ENCODE measurements at places on chromosomes 11 and 22.

GRCh38 chr11:33696931-33697638, 3.5 kb downstream of the C11orf91 start:
- DNase-seq: no peak

- DNase-seq: no peak
Measured at GRCh38 chr11:133687781-133688180, 155.5 kb upstream of the OPCML start.

GRCh38 chr11:131855320-131855719, 484.9 kb downstream of the NTM start:
- no peak for DNase-seq

DNA sequence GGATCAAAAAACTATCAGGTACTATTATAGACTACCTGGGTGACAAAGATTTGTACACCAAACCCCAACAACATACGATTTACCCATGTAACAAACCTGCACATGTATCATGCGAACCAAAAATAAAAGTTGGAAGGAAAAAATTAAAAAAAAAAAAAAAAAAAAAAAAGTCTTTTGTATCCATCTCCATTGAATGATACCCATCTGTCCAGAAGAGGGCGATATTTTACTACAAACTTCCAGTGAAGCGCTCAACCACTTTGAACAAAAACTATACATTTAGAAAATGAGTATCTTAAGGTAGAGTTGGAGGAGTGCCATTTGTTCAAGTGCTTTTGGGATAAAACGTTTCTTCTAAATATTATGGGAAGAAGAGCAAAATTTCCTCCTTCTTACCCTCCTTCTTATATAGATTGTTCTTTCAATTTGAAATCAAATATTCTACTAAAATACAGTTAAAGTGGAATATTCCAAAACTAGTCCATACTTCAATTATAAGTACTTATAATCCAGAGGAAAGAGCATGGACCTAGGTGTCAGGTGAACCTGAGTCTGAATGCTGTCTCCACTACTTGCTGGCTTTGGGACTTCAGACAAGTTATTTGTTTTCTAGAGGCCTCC, 23.3 kb downstream of the ARL14EP start:
- DNase-seq: no peak

DNA sequence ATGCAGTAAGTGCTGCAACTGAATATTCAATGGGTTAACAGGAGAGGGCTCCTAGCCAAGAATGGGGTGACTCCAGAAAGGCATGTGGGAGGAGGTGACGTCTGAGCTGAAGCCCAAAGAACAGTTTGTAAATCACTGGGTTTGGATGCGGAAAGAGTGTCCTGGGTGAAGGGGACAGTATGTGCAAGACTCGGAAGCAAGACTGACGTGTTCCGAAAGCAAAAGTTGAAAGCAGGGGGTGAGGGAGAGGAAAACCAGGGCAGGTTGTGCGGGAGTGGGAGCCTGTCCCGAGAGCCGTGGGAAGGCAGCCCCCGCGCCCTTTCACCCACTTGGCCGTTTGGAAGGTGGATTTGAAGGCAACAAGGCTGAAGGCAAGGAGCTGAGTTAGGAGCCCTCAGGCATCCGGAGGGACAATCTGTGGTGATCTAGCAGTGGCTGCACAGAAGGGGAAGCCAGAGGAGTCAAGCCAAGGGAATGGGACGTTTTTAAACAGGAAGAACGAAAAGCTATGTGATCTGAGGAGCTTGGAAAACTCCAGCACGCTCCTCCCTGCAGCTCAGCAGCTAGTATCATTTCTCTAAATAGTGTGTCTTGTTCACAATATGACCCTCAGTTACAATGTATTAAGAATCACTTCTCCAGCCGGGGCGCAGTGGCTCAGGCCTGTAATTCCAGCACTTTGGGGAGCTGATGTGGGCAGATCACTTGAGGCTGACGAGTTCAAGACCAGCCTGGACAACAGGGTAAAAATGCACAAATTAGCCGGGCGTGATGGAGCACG, 7.7 kb downstream of the SLC25A18 start:
- peak; percentile 85 for DNase-seq

DNA sequence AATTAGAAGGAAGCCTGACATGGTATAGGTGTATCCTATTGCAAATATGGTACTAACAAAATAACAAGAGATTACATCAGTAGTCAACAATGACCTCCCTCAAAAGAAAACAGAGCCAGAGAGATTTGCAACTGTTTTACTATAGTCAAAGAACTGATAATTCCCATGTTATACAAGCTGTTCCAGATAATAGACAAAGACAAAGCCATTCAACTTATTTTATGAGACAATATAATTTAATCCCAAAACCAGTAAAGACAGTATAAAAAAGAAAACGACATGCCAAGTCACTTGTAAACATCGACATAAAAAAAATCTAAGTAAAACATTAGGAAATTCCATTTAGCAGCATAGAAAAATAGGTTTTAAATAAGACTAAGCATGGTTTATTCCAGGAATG, 65.2 kb downstream of the PIWIL4 start:
- DNase-seq: no peak

GRCh38 chr11:67309661-67310061, 6.3 kb downstream of the SSH3 start:
- no peak for DNase-seq

- DNase-seq: no peak
Measured at GRCh38 chr11:83361831-83362230, 75.7 kb upstream of the CCDC90B start.

DNA sequence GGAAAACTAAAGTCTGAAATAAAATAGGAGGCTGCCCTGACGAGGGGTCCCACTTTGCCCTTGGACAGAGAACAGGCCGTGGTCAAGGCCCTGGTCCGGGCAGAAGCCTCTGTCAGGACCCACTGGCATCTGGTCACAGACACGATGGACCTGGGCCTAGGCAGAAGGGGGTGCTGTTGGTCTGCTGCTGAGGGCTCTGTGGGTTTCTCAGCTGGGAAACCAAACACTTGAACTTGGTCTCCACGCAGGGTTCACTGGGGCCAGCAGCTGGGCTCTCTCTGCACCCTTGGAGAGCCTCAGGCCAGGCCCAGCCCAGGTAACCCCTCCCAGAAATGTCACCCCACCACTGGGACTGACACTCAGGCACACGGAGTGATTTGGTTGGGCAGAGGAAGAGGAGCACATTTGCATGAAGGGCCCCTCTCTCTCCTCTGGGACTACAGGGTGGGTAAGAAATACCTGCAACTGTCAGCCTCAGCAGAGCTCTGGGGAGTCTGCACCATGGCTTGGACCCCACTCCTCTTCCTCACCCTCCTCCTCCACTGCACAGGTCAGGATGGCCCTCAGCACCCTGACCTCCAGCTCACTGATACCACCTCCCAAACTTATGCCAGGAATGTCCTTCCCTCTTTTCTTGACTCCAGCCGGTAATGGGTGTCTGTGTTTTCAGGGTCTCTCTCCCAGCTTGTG, 48.1 kb upstream of the TOP3B start:
- DNase-seq: no peak

DNA sequence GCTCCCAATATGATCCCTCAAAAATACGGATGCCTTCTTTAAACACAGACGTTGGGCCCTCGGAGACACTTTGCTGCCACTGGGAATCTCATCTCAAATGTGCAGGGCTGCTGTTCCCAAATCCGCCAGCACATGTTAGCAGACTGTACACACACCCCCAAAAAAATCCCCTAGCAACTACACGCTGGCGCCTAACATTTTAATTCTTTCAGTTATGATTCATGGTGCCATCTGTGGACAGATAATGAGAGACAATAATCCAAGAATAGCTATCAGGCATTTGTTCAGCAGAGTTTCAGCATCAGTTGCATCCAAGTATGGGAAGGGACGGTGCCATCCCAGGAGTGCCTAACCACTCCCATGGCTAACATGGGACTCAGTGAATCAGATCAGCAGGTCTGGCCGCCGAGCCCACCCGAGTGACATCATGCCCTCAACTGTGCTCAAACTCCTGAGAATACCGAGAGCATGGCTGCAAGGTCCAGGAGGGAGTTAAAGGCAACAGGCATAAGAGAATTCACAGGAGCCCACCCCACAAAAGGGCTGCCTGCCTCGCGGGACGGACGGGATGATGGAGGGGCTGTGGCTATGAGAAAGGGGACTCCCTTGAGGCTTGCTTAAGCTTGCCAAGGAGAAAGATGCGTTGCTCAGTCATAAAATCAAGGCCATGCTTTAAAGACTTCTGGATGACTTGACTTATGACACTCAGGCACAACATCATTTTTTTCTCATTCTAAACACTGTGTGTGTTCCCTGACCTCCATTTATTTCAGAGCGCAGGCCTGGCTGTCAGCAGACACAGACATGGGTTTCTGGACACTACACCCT, 337.0 kb downstream of the SHANK2 start:
- no peak for DNase-seq

All from head of caudate nucleus (tissue), 42 donors.